GM12892 (cell line): ENCODE measurements at places on chromosomes 5 and 9.

DNA sequence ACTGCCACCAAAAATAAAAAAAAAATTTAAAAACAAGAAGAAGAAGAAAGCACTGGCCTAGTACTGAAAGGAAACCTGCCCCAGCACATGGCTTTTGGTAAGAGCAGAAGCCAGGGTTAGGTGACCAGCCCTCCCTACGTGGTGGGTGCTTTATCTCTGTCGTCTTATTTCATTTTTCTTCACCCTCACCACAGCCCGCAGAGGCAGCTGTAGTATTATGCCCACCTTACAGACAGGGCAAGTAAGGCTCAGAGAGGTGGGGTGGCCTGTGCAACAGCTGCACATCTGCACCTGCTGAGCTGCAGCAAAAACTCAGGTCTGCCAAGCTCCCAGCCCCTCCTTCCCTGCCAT lies 140.8 kb upstream of the LMX1B start:
- no peak for DNase-seq

GRCh38 chr9:122128007-122128968 lies 31.3 kb downstream of the NDUFA8 start:
- no peak for DNase-seq

DNA sequence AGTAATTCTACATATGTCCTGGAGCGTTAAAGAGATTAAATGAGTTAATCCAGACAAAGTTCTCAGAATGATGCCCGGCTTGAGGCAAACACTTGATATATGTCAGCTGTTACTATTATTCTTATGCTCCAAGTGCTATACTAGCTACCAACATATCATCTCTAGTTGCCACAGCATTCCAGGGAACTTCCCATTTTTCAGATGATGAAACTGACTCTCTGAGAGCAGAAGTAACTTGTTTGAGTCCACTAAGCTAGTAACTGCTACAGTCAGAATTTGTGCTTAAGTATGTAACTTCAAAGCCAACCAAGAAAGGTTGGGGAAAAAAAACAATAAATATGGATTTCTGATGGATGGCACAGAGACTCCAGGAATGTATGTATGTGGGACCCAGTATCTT lies 98.1 kb downstream of the CDK5RAP2 start:
- no peak for DNase-seq

DNA sequence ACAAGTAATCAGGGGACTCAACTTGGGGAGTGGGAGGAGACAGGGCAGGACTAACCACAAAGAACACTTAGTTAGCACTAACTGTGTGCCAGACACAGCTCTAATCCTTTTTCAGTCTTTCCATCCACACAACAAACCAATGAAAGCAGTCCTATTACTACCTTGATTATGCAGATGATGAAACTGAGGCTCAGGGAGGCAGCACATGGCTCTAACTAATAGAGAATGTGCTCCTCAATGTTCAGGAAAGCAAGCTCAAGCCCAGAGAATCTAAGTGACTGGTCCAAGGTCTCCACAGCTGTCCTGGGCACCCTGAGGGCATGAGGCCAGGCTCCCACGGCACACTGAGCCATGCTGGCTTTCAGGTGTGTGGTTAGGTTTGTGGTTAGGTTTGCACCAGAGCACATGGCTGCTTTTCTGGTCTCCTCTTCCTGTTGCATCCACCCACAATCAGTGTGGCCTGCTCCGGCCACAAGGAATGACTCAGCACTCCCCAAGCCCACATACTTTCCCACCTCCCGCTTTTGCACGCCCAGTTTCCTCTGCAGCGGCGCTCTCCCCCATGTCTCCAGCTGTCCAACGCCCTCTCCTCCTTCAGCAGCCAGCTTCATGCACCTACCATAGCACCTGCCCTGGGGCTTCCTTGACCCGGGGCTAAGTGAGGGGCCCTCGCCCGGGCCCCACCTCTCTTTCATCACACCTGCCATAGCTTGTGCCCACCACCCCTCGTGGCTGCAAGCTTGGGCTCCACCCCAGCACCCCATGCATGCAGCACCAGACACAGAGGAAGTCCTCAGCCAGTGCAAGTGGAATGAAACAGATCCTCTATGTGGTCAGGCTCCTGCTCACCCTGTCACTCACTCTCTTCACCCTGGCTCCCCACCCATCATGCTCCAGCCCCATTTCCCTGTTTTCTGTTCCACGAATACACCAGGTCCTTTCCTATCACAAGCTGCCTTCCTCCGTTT lies 133.1 kb downstream of the GABBR2 start:
- peak; percentile 56 for DNase-seq

GRCh38 chr5:124134941-124135340 lies 611.5 kb downstream of the ZNF608 start:
- no peak for DNase-seq

GRCh38 chr9:70496244-70496643 lies 81.8 kb upstream of the KLF9 start:
- DNase-seq = no peak

- no peak for DNase-seq
Measured at GRCh38 chr5:93705896-93706295, 35.5 kb downstream of the POU5F2 start.

DNA sequence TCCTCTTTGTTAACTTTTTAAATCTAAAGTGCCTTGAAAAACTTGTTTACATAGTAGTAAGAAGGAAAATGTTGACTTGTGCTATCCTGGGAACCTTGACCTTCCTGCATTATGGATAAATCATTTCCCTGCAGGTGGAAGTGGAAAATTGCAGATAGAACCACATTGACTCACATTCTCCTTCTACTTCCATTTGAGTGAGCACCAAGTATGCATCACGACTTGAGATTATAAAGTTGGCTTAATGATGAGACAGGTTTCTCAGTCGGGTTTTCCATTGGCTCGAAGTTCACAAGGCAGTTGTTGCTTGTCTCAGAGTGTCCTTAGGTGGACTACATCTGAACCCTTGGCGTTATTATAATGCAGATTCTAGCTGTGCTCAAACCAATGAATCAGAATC lies 39.9 kb downstream of the DOCK8 start:
- DNase-seq = no peak

- DNase-seq = no peak
Measured at GRCh38 chr5:143782588-143783386, 29.2 kb upstream of the HMHB1 start.
